ENCODE measurements at places on chromosomes 7 and 10.

DNA sequence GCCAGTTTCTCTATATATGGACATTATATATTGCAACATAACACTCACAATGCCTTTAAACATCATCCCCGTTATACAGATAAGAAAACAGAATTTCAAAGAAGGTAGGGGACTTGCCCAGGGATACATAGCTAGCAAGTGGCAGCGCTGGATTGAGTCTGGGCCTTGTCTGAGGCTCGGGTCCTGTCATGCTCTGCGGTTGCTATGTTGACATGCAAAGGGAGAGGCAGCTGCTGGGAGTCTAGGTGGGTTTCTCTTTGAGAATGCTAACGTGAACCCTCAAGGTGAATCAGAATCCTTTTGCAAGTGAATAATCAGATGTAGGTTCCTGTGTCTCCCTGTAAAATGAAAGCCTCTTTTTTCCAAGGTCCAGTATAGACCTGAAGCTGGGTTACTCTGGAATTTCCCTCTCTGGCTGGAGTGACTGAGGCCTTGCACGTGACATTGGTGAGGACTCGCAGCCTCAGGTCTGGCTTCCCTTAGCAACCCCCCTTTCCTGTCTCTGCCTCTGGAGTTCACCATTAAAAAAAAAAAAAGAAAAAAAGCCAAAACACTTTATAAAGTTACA is 38.9 kb downstream of the TCF7L2 start:
- DNase-seq = no peak

DNA sequence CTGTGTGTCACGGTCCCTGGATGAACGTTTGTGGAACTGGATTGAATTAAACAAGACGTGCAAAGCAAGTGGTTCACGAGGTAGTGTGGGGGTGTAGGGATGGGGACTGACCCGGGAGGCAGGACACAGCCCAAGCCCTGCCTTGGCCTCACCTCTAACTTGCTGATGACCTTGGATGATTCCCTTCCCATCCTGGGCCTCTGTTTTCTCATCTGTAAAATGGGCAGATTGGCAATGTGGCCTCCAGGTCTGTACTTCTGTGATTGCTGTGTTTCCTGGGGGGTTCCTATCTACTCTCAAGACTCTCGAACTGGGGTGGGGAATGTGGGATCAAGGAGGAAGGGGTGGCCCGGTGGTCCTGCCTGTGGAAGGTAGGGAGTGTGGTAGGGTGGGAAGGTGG is 6.0 kb upstream of the PSMG3 start:
- no peak for DNase-seq

GRCh38 chr10:49112098-49112497 is 3.2 kb downstream of the VSTM4 start:
- no peak for DNase-seq

DNA sequence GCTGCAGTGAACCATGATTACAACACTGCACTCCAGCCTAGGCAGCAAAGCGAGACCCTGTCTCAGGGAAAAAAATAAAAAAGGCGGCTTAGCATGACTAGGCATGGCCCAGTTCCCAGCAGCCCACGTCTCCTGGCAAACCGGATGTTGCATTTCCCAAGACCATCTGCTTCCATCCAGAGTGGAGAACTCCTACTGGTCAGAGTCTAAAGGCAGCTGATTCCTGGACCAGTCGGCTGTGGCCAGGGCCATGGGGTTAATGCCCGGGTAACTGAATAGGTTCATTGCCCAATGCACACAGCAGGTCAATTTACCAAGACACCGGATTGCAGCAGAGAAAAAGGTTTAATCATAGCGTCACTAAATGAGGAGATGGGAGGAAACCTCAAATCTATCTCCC is 133.1 kb downstream of the MYL10 start:
- no peak for DNase-seq

GRCh38 chr10:96835899-96836298 is 3.8 kb downstream of the LCOR start:
- no peak for DNase-seq

GRCh38 chr10:124563320-124564040 is 101.9 kb downstream of the LHPP start:
- no peak for DNase-seq

GRCh38 chr10:58859526-58859925 is 316.9 kb upstream of the PHYHIPL start:
- no peak for DNase-seq

- no peak for DNase-seq
These were observed 130.8 kb downstream of the PAXIP1 start for GRCh38 chr7:154871928-154872750.

DNA sequence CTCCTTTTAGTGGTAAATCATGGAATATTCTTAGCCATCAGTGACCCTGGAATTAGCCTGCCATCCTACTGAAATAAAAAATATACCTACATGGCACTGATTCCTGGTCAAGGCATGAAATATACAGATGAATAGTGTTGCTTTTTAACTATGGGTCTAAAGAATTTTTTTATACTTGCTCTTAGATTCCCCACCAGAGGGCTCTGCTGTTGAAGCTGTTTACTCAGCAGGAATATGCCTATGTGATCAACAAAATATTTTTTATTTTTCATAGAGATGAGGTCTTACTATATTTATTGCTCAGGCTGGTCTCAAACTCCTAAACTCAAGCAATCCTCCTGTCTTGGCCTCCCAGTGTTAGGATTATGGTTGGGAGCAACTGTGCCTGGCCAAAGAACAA is 13.5 kb downstream of the ZC3HC1 start:
- no peak for DNase-seq

- no peak for DNase-seq
These were observed 390.3 kb downstream of the KCNMA1 start for GRCh38 chr10:77247031-77247990.

- DNase-seq = no peak
These were observed 350.0 kb upstream of the FZD8 start for GRCh38 chr10:35992107-35992506.

GRCh38 chr7:55360486-55360885 is 4.7 kb upstream of the LANCL2 start:
- no peak for DNase-seq

Measured in amniotic stem cell (primary cell).